Stimulated activated CD8-positive, alpha-beta memory T cell treated with anti-CD3 and anti-CD28 coated beads, Interleukin-4, amount 100 ng/mL, for 24 hours (primary cell): ENCODE measurements at places on chromosomes 1 and 21.

- peak; percentile 9 for DNase-seq
Observed at GRCh38 chr1:40143891-40144575, 17.2 kb upstream of the RLF start.

GRCh38 chr1:159921251-159921650 is 4.1 kb downstream of the TAGLN2 start:
- DNase-seq, result no peak

DNA sequence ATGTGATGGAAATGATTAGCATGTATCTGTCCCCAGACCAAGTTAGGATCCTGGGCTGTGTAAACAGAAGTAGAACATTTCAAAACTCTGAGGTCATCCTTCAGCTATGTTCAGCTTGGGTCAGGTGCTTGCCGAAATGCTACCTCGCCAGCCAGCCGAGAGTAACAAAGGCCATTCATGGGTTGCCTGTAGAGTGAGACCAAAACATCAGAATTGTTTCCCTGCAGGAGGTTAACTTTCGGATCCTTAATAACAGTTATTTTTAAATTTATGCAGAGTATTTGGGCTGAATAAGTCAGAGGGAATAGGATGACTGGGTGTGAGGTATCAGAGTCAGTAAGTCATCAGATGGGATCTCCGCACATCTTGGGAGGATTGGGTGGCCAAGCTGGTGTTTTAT is 35.6 kb downstream of the SMYD2 start:
- DNase-seq, result no peak

GRCh38 chr1:41878495-41878894 is 40.2 kb downstream of the HIVEP3 start:
- no peak for DNase-seq

DNA sequence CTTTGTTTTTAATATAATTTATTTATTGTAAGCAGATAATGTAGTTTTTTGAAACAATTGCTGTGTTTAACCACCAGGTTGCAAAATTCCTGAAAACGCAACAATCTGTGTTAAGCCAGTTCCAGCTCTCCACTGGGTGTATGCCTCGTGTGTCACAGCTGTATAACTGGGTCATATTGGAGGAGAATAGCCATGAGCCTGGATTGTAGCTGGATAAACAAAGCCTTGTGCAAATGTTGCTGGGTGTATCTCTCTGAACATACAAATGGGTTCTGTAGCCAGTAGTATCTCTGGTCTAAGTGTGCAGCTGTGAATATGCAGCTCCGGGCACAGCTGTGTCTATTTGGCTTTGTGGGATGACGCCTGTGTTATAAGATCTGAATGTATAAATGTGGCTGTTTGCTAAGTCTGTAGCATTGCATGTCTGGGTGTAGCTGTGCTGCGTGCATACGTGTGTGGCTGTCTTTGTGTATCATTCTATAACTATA is 2.8 kb downstream of the TCEA3 start:
- DNase-seq, result no peak

DNA sequence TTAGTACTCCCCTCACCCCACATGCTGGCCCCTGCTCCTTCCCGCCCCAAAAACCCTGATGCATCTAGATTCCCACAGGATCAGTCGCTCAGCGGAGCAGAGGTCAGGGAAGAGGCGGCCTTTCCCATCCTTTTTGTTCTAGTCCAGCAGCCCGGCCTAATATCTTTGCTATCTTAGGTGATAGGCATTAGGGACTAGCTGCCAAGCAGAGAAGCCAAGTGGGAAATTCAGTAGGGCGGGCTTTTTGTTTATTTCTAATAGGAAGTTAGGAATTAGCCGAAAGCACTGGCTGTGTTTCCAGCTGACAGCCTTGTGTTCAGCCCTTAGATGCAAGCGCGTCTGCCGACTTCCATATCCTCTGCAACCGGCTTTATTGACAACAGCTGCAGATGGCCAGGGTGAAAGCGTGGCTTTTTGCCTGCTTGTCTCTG is 59.0 kb upstream of the BCAR3 start:
- DNase-seq, result no peak

DNA sequence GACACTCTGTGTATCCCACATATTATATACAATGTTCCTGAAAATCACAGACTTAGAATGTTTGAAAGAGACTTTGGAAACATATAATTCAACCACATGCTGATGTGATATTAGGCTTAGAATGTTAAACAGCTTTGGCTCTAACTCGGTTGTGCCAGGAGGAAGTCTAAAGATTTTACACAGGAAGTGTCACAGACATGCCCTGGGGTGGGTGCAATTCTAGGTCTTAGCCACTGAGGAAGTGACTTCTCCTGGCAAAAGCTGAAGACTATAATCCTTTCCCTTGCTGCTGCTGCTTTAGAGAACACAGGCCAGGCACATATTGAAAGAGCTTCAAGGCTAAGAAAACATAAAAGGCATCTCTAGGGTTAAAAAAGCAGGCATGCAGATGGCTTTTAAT is 51.0 kb downstream of the RPL5 start:
- DNase-seq, result peak; percentile 6

DNA sequence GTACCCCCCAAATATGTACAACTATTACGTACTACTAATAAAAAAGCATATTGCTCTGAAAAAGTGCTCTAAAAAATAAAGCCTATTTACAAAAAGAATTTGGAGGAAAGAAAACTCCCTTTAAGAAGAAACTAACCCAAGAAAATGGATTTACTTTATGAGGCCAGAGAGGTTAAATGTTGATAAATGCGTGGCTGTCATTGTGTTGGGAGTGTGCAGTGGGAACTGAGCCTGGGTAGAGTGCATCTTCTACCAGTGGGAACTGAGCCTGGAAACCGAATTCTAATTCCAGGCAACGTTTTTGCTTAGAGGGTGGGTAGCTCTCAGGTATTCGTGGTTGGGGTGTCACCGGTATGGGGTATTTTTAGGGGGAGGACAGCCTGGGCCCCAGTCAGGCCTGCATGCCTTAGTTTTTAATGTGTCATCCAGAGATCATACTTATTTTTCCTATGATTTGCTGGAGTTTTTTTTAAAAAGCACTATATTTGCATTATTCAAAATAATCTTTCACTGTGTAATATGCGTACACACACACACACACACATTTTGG is 24.1 kb upstream of the RNF187 start:
- no peak for DNase-seq

- no peak for DNase-seq
Observed at GRCh38 chr1:223445402-223445801, 52.2 kb downstream of the CCDC185 start.

GRCh38 chr1:56017336-56017735 is 562.0 kb downstream of the PLPP3 start:
- DNase-seq, result no peak

DNA sequence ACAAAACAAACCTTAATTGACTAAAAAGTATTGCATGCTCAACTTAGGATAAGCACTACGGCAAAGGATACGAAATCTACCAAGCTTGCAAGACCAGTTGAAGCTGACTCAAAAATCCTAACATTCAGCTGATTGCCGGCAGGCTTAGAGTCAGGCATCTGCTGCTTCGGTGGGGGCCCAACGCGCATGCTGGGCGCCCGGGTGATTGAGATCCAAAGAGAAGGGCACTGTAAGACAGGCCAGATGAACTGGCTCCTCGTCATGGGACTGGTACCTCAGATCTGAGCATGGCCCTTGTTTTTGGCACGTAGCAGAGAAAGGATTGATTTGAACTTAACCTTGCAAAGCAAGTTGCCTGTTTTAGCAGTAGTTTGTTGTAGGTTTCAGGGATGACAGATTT is 86.6 kb downstream of the PRDM2 start:
- no peak for DNase-seq

DNA sequence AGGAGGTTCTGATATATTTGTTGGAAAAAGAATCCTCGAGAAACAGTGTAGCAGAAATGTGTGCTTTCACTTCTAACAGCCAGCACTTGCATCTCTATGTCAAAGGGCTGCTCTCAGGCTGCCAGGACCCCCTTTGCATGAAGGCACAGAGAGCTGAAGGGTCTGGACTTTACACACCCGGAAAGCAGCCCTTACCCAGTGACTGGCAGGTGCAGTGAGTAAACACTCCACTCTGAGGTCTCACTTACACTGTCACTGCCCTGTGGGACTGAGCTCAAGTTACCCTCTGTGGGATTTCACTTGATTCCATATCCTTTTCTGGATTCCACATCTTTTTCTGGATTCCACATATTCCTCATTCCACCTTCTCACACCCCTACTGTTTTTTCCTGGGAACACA is 40.8 kb upstream of the PPP2R5A start:
- no peak for DNase-seq

- DNase-seq, result no peak
Observed at GRCh38 chr1:51433269-51433971, 85.6 kb downstream of the EPS15 start.

- DNase-seq, result no peak
Observed at GRCh38 chr1:10704368-10704882, 92.0 kb downstream of the CASZ1 start.

GRCh38 chr1:157515709-157516108 is 36.6 kb downstream of the FCRL5 start:
- no peak for DNase-seq

DNA sequence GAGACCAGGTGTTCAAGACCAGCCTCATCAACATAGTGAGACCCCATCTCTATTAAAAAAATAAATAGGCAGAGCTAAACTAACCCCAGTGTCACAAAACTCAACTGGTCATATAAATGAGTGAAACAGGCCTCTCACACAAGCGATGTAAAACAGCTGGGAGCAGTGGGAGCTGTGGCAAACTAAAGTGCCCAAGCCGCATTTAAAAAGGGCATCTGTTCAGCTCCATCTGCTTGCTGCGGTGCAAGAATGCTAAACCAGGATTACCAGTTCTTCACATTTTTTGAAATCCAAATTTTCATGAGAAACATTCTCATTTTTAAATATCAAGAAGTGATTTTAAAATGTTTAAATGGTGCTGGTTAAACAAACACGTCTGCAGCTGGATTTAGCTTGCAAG is 50.0 kb upstream of the WNT2B start:
- no peak for DNase-seq

DNA sequence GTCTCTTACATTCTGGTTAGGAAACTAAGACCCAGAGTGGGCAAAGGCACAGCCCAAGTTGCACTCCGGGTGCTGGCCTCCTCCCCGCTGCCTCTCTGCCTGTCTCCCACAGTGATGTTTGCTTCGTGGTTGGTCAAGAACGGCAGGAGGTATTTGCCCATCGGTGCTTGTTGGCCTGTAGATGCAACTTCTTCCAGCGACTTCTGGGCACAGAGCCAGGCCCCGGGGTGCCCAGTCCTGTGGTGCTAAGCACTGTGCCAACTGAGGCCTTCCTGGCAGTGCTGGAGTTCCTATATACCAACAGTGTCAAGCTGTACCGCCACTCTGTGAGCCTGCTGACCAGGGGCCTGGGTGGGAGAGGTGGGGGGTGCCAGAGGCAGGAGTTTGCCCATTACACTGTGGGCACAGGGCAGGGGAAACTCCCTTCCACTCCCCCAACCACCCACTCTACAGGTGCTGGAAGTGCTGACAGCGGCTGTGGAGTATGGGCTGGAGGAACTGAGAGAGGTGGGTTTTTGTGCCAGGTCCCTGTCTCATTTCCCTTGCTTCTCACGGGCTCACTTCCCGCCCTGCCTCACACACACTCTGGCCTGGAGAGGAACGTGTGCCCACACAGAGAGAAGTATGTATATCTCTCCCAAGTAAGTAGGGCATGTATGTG is 1.9 kb downstream of the BTBD19 start:
- DNase-seq, result no peak
